ENCODE measurements at places on chromosomes 4 and X.

GRCh38 chr4:142278171-142278570 is 567.9 kb downstream of the INPP4B start:
- no peak for DNase-seq

GRCh38 chr4:58760737-58761136 is 1650.6 kb upstream of the IGFBP7 start:
- no peak for DNase-seq

GRCh38 chrX:72273718-72274117 is 3.3 kb downstream of the RPS4X start:
- DNase-seq = peak; percentile 14

GRCh38 chr4:3708611-3709010 is 57.6 kb upstream of the ADRA2C start:
- no peak for DNase-seq

GRCh38 chr4:48939785-48940184 is 33.2 kb upstream of the OCIAD2 start:
- DNase-seq = no peak

GRCh38 chr4:38805530-38806145 is 1.0 kb upstream of the TLR1 start:
- peak; percentile 33 for DNase-seq

- no peak for DNase-seq
Measured at GRCh38 chr4:38979511-38980230, 52.5 kb downstream of the TMEM156 start.

DNA sequence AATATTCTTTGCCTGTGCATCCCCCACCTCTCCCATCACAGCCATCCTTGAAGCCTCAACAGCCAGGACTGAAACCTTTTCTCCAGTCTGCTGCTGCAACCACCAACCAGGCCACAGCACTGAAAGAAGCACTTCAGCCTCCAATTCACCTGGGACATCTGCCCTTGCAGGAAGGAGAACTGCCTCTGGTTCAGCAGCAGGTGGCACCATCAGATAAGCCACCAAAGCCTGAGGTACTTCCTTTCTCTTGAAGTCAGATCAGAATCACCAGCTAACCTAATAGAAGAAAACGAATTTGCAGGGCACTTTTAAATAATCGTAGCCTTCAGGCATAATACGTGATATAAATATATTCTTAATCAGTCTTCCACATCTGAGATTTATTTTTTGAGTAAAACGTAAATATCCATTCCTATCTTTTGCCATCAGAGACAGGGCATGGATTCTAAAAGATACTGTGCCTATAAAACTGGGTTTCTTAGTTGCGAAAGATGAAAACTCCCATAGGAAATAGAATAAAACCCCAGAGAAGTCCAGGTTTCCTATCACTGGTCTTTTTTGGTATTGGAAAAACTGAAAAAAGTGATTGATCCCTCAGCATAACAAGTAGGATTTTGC is 9.5 kb downstream of the AMBN start:
- peak; percentile 70 for DNase-seq

DNA sequence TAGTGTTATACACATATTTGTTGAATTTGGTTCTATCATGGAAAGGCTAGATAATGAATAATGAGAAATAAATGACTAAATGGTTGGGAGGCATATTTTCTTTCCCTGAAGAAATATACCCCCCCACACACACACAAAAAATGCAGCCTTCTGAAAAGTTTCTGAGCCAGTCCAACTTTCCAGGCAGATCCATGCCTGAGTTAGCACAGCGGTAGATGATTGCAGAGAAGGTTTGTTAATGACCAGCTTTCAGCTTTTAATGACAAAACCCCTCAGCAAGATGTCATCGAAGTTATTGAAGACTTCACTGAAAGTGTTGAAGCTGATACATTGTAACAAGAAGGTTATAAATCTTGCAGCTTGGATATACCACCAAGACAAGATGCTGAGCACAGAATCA is 61.4 kb downstream of the GBA3 start:
- no peak for DNase-seq

- no peak for DNase-seq
Measured at GRCh38 chr4:52555356-52555716, 103.8 kb downstream of the USP46 start.

DNA sequence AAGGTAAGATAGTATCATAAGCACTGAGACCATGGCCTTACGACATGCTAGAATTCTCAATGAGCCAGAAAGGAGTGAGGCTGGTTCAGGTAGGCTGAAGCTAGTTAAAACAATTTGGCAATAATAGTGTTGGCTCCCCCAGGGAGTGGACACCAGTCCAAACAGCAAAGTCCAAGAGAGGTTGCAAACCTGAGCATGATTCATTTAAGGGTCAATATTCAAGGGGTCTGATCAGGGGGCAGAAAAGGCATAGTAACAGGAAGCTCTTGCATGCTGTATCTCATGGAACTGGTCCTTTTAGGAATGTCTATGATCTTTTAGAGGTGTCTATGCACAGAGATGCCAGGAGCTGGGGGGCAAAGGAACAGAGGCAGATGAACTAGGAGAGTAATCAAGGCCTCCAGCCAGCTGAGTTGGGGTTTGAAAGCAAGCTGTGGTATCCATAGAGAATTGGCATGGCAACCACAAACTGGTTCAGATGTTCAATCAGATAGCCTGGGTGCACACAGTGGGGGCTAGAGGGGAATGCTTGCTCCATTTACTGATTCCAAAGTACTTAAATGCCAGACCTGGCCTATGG is 5.1 kb downstream of the GJB1 start:
- no peak for DNase-seq
